ENCODE measurements at places on chromosomes 16 and 17.

GRCh38 chr17:6413065-6413464, 21.9 kb downstream of the AIPL1 start:
- no peak for DNase-seq

GRCh38 chr17:50640686-50641351, 6.1 kb downstream of the ABCC3 start:
- DNase-seq: peak; percentile 87

DNA sequence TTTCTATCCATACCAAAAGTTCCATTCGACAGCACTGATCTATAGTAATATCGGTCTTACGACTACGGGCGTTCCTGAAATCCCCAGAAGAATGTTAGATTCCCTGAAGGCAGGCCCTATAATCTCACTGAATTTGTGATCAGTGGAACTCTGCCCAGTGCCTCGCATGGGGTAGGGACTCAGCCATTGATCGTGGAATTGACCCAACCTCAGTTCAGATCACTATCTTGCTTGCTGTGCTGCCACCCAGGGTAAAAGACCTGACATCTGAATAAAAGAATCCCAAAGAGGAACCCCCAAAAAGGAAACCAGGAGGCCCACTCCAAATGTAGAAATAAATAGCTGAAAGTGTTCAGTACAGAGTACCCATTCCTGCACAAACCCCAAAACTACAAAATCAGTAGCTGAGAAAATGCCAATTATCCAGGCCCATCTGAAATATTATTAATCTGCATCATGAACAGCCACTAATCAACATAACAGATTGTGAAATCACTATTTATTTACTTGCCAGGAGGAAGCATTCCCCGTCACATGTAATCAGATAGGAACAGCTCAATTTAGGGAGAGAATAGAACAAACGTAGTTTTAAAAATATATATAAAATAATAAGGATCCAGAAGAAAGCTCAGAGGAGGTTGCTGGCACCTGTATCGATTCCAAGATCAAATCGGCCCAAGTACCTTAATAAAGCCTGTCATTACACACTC, 221.9 kb downstream of the ZFHX3 start:
- no peak for DNase-seq

GRCh38 chr16:67506468-67506867, 22.2 kb upstream of the RIPOR1 start:
- no peak for DNase-seq

DNA sequence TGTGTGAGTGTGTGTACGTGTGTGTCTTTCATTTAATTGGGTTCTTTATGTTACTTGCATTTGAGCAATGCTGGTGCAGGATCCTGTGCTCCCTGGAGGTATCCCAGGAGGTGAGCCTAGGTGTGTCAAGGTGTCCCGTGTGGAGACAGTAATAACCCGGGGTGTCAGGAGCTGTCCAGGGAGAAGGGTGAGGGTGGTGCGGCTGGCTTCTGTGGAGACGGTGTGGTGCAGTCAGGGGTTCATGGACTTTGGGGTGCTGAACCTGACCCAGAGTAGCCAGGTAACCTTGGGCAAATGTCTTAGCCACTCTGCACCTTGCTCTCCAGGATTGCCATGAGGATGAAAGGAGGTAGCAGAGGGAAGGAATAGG, 7.4 kb upstream of the ELAC2 start:
- no peak for DNase-seq

- no peak for DNase-seq
These were observed 54.6 kb upstream of the ACSF3 start for GRCh38 chr16:89038811-89039735.

DNA sequence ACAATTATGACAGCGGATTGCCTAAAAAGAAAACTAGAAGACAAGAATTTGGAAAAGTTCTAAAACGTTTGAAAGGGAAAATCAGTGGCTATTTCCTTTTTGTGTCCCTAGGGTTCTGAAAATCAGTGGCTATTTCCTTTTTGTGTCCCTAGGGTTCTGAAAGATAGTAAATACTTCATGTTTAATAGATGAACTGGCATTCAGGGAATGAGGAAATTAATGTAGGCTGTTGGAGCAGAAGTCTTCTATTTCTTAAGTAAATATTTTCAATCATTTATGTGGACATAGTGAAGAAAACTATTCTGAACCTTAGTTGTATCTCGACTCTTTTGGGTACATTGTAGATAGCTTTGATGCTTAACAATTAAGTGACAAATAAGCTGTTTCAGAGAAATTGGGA, 78.9 kb downstream of the SHISA6 start:
- DNase-seq: no peak

GRCh38 chr16:70735141-70735979, 49.5 kb upstream of the MTSS2 start:
- DNase-seq: no peak

GRCh38 chr17:49746791-49747490, 17.0 kb downstream of the FAM117A start:
- DNase-seq: no peak

GRCh38 chr17:57649731-57650484, 95.2 kb downstream of the CCDC182 start:
- DNase-seq: peak; percentile 94

DNA sequence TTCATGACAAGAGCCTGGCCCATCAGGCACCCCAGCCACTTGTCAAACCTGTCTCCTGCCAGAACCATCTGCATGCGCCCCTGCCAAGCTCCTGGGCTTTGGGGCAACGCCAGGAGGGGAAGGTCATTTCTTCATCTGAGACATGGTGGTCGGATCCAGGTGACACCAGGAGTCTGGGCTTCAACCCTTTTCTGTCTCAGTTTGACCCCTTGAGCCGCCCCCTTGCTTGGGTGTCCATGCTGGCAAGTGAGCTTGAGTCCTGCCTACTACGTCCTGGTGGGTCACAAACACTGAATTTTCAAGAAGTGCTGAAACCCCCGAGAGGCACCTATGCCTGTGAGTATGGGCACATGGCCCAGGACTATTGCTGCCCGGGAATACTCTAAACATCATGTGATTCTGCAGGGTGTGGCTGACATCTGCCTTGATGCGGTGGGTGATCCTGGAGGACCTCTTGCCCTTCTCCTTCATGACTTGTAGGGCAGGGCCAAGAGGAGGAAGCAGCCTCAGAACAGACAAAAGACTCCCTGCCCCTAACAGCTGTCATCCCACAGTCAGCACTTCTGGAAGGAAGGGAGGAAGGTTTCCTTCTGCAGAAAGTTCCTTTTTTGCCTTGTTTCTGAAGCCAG, 43.4 kb downstream of the TNFRSF13B start:
- no peak for DNase-seq

GRCh38 chr17:49580055-49580721, 4.5 kb downstream of the NXPH3 start:
- no peak for DNase-seq

DNA sequence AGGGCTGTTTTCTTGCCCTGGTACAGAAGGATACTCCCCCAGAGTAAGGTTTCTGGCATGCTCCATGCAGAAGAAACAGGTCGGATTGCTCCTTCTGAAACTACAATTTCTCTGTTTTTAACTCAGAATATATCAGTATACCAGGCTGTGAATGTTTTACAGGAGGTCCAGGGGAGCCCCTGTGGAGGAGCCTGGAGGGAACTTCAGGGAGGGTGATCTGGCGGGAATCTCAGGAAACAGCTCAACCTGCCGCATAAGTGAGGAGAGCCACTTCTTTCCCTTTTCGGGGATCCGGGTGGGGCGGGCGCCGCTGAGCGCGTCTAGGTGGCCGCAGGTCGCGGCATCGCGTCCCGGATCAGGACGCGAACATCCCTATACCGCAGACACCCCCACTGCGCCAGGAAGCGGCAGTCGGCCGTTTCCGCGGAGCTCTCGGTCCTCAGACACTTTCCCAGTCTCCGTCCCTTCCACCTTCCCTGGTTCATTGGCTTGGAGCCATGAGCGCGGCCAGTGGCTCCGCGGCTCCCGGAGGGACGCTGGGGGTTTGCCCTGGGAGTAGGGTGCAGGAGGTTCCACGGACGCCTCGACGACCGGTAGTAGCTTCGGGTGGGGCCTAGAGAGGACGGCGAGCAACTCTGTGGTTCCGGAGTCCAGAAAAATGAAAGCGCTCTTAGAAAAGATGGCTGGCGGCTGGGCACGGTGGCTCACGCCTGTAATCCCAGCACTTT, 3.1 kb upstream of the ZNF764 start:
- DNase-seq: no peak

DNA sequence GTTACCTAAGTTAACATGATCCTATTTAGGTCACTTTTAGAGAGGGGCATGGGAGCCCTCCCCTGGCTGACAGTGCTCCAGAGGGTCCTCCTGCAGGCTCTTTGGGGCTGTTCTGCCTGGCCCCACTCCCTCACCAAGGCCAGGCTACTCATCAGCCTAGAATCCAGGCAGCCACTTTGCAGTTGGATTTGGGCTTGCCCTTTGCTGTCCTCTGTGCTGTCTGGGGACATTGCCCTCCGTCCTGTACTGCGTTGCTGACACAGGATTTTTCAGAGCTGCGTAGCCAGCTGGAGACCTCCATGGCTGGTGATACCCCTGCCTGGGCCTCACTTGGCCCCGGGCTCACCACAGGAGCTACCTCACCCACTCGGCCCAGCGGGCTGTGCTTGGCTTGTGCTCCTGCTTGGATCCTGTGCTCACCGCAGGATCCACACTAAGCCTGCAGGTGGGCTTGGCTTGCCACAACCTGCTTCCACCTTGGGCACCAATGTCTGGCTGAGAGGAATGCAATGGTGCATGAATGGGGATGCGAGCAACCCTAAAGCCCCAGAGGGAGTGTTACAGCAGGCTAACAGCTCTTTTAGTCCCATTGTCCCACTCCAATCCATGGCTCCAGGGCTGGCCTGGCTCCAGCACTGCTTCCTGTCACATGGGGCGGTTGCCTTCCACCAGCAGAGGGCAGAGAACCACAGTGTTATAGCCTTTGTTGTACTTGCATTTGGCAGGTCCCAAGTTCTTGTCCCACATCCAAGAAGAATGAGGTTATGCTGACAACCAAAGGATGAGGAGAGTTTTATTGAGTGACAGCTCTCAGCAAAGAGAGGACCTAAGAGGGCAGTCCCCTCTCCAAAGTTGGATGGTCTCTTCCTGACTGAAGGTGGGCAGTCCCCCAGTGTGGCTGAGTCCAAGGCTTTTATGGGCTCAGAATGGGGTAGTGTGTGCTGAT, 21.5 kb downstream of the CCL4 start:
- peak; percentile 88 for DNase-seq

DNA sequence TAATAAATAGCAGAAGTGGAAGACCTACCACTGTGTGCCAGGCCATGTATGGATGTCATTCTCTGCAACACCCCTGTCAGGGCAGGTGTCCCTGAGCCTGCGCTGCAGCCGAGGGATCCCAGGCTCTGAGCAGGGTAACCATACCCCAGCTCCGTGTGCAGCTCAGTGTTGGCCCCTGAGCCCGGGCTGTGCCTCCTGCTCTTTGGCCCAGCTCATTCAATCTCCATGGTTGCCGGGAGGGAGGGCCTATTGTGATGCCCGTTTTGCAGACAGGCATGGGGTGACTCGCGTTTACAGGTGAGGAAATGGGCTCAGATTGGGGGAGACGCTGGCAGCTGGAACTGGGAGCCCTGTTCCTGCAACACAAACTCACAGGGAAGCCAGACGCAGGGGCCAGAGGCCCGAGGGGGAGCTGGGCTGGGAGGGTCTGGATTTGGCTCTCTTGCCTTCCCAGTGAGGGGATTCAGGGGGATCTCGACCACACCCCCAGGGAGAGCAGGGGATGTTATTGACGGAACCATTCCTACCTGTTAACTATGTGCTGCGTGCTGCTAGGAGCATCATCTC, 190.5 kb downstream of the IRF8 start:
- DNase-seq: no peak

- DNase-seq: peak; percentile 78
These were observed 72.7 kb downstream of the GNAO1 start for GRCh38 chr16:56263711-56264608.

DNA sequence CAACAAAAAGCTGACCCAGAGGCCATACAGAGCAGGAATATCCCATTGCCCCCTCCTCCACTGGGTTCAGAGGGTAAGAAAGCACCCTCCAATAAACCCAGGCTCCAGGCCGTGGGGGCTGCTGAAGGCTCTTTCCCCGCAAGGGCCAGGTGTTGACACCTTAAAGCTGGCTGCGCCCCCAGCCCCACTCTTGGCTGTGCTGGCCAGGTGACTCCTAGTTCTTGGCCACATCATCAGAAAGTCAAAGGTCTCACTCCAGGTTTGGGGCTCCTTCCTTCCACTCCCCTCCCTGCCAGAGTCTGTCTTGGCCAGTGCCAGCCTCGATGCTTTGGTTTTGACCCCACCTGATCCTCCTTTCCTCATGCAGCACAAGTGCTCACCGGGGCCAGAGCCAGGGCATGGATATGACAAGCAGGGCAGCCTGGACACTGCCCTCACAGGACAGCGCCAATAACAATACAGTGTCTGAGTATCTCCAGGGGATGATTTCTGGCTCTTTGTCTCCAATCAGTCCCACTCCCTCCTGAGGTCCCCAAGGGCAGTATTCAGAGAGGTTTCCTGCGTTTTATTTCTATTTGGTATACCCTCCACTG, 8.2 kb downstream of the SLC46A1 start:
- DNase-seq: peak; percentile 51

DNA sequence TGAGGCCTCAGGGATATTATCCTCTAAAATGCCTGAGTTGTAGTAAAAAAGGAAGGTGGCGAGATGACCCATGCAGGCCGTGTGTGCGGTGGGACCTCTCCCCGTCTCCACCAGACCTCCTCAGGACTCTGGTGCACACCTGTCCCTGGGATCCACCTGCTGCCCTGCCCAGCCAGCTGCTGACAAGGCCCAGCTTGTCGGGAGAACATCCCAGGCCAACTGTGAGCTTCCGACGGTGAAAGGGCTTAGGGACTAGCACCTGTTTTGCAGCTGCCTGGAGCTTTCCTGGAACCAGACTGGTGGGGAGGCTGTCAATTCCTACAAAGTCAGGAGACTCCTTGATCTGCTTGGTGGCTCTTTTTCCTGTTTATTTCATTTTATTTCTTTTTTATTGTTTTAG, 11.6 kb downstream of the IL34 start:
- DNase-seq: no peak

DNA sequence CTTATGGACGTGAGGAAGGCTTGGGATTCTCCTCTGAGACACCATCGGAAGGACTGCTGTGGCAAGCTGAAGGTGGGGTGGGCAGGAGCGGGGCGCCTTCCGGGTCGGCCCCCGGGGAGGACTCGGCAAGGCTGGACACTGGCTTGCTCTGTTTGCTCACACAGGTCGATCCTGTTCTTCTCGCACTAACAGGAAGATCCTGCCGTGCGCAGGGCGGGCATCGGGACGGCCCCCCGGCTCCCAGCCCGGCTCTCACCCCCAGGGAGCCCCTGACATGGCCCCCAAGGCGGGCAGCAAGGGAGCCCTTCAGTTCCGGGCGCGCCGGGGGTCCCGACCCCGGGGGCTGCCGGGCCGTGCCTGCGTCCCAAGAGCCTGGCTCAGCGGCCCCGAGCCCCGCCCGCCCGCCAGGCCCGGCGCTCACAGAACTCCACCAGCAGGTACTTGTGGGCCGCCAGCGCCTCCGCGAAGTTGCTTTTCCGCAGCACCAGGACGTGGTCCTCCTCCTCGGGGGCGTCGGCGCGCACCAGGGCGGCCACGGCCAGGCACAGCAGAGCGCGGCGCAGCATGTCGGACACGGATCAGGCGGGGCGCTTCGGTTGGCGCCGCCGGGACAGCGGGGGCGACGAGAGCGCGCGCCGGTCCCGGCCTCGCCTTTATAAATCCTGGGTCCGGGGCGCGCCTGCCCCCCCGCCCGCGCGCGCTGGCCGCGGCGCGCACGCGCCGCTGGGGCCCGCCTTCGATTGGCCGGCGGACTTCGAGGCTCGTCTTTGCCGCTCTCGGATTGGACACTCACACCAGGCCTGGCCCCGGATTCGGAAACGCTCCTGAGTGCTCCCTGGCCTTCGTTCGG, at the start of gene P4HB:
Gene P4HB (minus strand): TSS at position 630 of the 850 bp plus-strand sequence. CDS start 64 bp downstream, at position 566.
- no peak for DNase-seq

- DNase-seq: no peak
These were observed 5.0 kb upstream of the CYBA start for GRCh38 chr16:88655733-88656281.

Measured in islet precursor cell (in vitro differentiated cells).